ENCODE measurements at places on chromosomes 16 and 17. TPM values are rescaled to one million over a fixed set of nuclear protein-coding genes. Genes with fewer than 3 reads are reported as not detected.

- no peaks in the 10 kb centered on the region for H3K36me3 ChIP-seq
- no peak overlapping the region for H3K27ac ChIP-seq
- H3K4me1 ChIP-seq, result no peaks in the 10 kb centered on the region
- no peak for DNase-seq
Measured at GRCh38 chr17:35984140-35984539, 2.4 kb downstream of the CCL14 start.

The CA5A gene
- not detected for total RNA-seq

DNA sequence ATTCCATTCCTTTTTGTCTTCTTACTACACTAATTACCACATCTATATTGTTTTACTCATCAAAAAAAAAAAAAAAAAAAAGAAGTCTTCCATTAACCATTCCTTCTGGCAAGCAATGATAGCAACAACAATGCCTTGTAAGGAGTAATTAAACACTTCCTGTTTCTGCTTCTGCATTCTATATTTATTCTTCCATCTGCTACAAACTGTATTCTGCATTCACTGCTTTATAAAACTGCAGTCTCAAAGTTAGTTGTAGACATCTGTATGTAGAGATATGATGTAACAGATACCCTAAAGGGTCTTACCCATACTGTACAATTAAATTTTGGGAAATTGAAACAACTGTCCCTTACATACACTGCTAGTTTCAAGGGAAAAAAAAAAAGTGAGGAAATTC lies 28.7 kb upstream of the ABCA6 start:
- DNase-seq, result no peak
- no peak overlapping the region for H3K4me3 ChIP-seq
- H3K27ac ChIP-seq, result no peak overlapping the region

DNA sequence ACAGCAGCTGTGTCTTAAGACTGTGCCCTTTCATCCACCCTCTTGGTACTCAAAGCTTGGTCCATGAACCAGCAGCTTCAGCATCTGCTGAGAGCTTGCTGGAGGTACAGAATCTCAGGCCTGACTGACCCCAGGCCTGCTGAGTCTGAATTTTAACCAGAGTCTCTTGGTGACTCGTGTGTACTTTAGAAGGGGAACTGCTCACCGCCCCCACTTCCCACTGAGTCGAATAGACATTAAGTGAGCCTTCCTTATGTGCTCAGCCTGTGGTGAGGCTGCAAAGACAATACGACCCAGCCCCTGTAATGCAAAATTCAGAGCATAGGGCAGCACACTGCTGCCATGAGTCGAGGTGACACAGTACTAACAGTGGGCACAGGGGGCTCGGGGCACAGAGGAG lies 662.8 kb downstream of the WWOX start:
- no peak overlapping the region for H3K4me3 ChIP-seq
- no peaks in the 10 kb centered on the region for H3K36me3 ChIP-seq
- no peaks in the 10 kb centered on the region for H3K4me1 ChIP-seq
- no peaks in the 10 kb centered on the region for H3K27me3 ChIP-seq
- DNase-seq, result no peak

The LGALS9C gene
- total RNA-seq, result not detected

The EME1 gene
- 0.23 TPM for total RNA-seq

The HP gene
- total RNA-seq, result 3.1 TPM

The TBC1D3K gene
- not detected for total RNA-seq

The OR3A2 gene
- total RNA-seq, result 7.9 TPM

The PGAP6 gene
- total RNA-seq, result 36.8 TPM

- H3K27ac ChIP-seq, result peak overlapping the region; percentile 18
- H3K36me3 ChIP-seq, result no peaks in the 10 kb centered on the region
- H3K27me3 ChIP-seq, result no peaks in the 10 kb centered on the region
- no peak for DNase-seq
Measured at GRCh38 chr16:17404941-17405689, 65.6 kb downstream of the XYLT1 start.

The NTN1 gene
- 9.2 TPM for total RNA-seq

DNA sequence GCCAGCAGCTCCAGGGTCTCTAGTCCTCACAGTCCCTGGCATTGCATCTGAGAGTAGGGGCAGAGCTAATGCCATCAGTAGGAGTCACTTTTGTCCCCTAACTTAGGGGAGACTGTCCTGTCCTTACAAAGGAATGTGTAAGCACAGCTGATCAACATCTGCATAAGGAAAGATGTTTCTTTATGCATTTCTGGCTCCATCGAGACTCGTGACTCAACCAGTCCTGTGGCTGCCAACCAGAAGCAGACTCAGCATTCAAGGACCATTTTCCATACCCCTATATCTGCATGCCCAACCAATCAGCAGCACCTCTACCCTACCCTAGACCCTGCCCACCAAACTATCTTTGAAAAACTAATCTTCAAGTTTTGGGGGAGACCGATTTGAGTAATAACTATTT lies 8.2 kb upstream of the MPP2 start:
- no peaks in the 10 kb centered on the region for H3K36me3 ChIP-seq
- no peaks in the 10 kb centered on the region for H3K27me3 ChIP-seq
- no peaks in the 10 kb centered on the region for H3K4me1 ChIP-seq
- DNase-seq, result no peak

DNA sequence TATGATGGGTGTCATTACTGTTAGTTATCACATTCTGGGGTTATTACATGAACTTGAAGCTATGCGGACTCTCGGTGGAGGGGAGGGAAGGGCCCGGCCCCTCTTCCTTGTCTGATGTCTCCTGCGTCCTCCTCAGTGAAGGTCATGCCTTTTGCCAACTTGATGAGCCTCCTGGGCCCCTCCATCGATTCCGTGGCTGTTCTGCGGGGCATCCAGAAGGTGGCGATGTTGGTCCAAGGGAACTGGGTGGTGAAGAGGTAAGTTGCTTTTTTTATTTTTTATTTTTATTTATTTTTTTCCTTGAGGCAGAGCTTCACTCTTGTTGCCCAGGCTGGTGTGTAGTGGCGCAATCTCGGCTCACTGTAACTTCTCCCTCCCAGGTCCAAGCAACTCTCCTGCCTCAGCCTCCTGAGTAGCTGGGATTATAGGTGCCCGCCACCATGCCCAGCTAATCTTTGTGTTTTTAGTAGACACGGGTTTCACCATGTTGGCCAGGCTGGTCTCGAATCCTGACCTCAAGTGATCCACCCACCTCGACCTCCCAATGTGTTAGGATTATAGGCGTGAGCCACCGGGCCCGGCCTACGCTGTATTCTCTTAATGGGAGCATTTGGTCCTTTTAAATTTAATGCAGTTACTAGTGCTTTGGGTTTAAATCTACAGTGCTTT lies 21.6 kb downstream of the POLR3E start:
- H3K36me3 ChIP-seq, result no peaks in the 10 kb centered on the region
- H3K4me3 ChIP-seq, result no peak overlapping the region
- peaks cover 3% of the 10 kb centered on the region for H3K4me1 ChIP-seq
- H3K27me3 ChIP-seq, result no peaks in the 10 kb centered on the region
- no peak overlapping the region for H3K27ac ChIP-seq

DNA sequence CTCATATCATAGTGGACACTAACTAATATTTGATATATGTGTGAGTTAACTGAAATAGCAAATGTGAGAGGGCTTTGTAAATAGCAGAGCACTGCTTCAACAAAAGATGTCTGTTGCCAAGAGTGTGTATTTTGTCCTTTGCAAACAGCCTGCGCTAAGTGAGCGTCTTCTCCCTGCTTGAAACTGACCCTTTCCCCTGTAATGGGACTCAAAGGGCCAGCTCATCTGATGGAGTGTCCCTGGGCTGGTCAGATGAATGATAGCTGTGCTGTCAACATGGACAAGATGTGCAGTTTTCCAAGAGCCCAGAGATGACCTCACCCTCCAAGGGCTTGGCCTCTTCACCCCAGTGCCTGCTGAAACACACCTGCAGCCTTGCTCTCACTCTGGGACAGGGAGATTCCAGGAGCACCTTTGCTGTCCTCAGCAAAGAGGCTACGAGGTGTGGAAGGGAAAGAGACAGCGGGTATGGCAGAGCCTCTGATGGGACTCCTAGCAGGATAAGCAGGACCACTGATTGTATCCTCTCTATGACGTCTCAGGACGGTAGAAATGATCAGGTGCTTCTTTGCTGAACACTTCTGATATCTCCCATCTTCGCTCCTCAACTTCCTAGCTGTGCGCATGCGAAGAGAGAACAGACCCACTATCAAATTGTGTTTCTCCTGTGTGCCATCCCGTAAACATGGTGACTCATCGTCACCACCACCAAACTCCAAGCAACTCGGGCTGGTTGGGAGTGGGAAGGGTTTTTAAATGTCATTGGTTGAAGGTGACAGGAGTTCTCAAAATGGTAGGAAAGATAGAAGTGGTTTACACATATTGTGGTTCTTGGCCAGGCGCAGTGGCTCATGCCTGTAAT lies 35.8 kb upstream of the TBX2 start:
- H3K36me3 ChIP-seq, result no peaks in the 10 kb centered on the region
- H3K27me3 ChIP-seq, result no peaks in the 10 kb centered on the region
- no peaks in the 10 kb centered on the region for H3K4me1 ChIP-seq

DNA sequence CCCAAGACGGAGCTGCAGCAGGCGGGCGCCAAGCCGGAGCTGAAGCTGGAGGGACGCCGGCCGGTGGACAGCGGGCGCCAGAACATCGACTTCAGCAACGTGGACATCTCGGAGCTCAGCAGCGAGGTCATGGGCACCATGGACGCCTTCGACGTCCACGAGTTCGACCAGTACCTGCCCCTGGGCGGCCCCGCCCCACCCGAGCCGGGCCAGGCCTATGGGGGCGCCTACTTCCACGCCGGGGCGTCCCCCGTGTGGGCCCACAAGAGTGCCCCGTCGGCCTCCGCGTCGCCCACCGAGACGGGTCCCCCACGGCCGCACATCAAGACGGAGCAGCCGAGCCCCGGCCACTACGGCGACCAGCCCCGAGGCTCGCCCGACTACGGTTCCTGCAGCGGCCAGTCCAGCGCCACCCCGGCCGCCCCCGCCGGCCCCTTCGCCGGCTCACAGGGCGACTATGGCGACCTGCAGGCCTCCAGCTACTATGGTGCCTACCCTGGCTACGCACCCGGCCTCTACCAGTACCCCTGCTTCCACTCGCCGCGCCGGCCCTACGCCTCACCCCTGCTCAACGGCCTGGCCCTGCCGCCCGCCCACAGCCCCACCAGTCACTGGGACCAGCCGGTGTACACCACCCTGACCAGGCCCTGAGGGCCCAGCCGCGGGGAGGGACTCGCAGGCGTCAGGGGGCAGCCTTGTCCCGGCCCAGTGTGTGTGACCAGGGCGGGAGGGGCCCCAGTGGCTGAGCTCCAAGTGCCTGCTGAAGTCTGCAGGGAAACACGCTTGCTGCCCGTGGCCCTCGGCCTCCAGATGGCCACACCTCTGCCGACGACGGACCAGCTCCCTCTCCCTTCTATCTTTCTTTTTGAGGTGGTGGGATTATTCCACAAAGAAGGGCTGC lies 3.4 kb downstream of the SOX8 start:
- no peak overlapping the region for H3K4me3 ChIP-seq
- no peak overlapping the region for H3K27ac ChIP-seq
- no peaks in the 10 kb centered on the region for H3K36me3 ChIP-seq
- no peak for DNase-seq

DNA sequence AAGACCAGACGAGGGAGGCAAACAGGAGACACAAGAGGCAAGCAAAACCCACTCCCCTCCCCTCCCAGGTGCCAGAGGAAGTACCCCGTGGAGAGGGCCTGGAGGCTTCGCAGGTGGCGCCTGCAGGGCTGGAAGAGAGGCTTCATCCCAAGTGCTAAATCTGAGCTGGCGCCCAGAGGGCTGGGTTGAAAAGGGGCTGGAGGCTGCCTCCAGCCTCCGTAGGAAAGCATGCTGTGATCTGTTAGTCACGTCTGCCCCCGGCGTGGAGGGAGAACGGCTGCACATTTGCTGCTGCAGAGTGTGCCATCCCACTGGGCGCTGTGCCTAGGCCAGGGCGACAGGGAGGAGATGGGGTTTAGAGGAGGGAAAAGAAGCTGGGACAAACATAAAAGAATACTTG lies 16.9 kb downstream of the RPH3AL start:
- H3K4me1 ChIP-seq, result no peaks in the 10 kb centered on the region
- H3K36me3 ChIP-seq, result no peaks in the 10 kb centered on the region
- no peak overlapping the region for H3K4me3 ChIP-seq
- H3K27me3 ChIP-seq, result no peaks in the 10 kb centered on the region
